ENCODE measurements at places on chromosomes 6 and 20. TPM values are rescaled to one million over a fixed set of nuclear protein-coding genes. Genes with fewer than 3 reads are reported as not detected.
A peak's percentile ranks its signal among the peaks of the same experiment; 100 is the strongest.

GRM1 gene
- total RNA-seq: not detected

COL9A1 gene
- total RNA-seq: not detected

- DNase-seq: no peak
These were observed 10.2 kb downstream of the DLL1 start for GRCh38 chr6:170280689-170281045.

NOTCH4 gene
- 0.64 TPM for total RNA-seq

GNAS-AS1 gene
- 3.4 TPM for total RNA-seq

DNA sequence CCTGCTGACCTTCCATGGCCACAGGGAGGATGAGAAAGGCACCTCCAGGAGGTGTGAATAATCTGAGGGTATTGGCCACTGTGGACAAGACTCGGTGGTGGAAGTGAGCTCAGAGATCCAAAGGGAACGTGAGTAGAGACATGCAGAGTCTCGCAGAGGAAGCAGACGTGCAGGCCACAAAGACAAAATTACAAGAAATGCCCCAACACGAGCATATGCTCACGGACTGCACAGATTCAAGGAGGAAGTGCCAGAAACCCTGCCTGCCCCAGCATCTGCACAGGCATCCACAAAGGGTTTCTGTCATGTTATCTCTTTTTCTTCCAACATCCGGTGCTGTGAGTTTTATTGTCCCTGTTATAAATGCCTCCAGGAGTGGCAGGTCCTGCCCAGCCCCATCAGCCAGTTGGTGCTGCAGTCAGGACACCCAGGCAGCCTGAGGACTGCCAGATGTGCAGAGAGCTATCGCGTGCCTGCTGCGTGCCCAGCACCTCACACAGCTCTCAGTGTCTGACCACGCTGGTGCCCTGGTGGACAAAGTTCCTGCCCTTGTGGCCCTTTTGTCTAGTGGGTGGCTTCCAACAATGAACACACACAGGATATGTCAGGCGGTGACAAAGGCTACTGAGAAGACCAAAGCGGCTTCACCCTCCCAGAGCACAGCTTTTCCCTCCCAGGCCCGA is 34.0 kb upstream of the FANCE start:
- no peak for DNase-seq

DNA sequence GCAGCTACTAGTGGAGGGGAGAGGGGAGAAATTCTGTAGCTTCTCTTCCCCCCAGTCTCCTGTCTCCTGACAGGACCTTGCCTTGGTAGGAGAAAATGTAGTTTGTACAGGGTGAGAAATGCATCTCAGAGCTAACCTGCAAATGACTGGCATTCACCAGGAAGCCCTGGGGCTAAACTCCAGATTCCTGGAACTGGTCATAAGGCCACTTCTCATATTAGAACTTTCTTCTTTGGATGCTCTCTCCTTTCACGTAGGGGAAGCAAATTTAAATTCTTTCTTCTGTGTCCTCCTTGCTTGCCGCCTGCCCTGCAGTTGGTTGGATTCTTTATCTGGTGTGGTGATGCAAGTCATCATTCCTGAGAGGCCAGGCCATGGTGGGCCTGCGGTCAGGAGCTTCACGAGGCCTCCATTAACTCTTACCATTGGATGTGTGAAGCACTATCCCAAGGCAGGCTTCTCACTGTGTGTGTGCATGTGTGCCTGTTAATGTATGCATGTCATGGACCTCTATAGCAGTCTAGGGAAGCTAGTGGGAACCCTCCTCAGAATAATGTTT is 182.0 kb downstream of the PHF3 start:
- no peak for DNase-seq

GRCh38 chr20:986733-987355 is 15.3 kb downstream of the RSPO4 start:
- DNase-seq: no peak

LTV1 gene
- total RNA-seq: 24.8 TPM

DNA sequence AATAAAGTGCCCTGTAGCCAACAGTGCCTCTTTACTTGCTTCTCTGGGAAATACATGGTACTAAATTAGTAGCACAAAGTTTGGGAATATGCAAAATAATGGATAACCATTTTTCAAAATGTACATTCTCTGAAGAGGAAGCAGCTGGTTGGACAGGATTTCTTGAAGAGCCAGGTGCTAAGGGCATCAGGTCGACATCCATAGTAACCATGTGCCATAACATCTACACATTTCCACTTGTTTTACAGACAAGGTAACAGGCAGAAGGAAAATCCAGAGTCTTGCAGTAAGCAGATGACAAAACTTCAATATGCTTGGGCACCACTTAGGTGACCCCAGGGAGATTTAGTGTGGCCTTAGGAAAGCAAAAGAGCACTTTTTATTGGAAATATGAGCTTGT is 36.5 kb upstream of the SMIM28 start:
- DNase-seq: no peak

GRCh38 chr6:136772685-136773472 is 19.4 kb downstream of the MAP3K5 start:
- no peak for DNase-seq

GRCh38 chr20:57851025-57851682 is 141.3 kb upstream of the PMEPA1 start:
- no peak for DNase-seq

VSTM2L gene
- total RNA-seq: 0.30 TPM

DNA sequence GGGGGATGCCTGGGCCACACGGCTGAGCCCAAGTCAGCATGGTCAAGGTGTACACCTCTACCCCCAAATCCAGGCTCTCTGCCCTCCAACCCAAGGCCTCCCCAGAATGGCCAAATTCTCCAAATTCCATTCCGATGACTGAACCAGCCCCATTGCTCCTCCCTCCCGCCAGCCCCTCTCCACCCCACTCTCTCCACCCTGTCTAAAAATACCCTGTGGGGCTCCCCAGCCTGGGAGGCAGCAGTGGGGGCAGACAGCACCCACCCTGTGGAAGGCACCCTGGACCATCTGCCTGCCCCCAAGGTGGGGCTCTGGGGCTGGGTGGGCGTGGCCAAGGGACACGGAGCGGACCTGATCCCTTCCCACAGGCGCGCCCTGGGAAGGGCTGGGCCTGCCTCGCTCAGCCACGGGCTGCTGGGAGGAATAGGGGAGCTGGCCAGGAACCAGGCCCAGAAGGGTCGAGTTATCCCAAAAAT is 11.4 kb downstream of the TEAD3 start:
- no peak for DNase-seq

GRCh38 chr6:68834551-68834950 is 199.5 kb downstream of the ADGRB3 start:
- DNase-seq: no peak

DNA sequence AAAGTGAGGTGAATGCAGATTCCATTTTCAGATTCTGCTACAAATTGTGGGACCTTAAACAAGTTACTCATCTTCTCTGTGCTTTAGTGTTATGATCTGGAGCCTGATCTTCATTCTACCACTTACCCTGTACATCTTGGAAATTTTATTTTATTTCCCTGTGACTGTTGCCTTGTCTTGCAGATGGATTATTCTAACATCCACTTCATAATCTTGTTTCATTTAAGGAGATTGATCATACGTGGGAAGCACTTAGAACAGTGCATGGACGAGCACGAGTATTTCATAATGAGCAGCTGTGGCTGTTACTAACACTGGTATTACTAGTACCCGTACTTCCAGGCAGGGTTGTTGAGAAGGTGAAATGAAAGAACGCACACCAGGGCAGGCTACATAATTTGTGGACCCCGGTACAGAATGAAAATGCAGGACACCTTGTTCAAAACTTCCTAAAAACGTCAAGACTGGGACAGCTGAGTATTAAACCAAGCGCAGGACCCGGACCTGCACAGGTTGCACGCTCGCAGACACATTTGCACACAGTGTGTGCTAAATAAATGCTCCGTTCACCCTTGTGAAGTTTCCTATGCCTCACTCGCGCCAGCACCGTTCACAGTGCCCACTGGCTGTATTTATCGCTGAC is 535 bp upstream of the CCDC170 start:
- no peak for DNase-seq

DNA sequence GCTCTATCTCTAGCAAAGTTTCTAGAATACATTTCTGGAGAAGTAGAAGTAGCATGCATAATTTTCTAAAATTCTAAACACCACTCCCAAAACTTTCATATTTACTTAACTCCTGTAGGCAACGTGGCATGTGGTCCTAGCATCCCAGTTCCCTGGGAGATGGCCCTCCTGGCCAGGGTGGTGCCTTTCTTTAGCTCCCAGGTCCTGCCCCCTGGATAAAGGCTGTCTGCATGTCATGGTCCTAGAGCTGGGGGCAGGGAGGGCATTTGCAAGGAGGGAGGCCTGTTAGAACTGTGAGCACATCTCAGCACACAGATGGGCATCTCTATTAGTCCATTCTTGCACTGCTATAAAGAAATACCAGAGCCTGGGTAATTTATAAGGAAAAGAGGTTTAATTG is 485.6 kb upstream of the SULF2 start:
- no peak for DNase-seq

- DNase-seq: peak; percentile 72
These were observed at the start of gene ZNF512B for GRCh38 chr20:63969838-63970713. TSS of gene ZNF512B (minus strand) at chr20:63969930. CDS start at chr20:63967950, 1,980 bp downstream.

KIF6 gene
- 0.16 TPM for total RNA-seq

C6orf52 gene
- total RNA-seq: not detected

DNA sequence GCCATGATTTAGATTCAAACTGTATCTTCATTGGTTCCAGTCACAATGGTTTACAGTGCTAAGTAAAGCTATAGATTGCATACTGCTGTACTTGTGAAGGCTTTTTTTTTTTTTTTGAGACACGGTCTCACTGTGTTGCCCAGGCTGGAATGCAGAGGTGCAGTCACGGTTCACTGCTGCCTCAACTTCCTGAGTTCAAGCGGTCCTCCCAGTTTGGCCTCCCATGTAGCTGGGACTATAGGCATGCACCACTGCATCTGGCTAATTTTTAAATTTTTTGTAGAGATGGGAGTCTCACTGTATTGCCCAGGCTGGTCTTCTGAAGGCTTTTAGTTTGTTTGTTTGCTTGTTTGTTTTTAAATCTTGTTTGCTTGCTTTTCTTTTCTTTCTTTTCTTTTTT is 24.9 kb downstream of the ITCH start:
- DNase-seq: no peak

CALHM5 gene
- not detected for total RNA-seq

GRCh38 chr6:29723666-29724588 is 693 bp downstream of the HLA-F start:
- peak; percentile 75 for DNase-seq

DNA sequence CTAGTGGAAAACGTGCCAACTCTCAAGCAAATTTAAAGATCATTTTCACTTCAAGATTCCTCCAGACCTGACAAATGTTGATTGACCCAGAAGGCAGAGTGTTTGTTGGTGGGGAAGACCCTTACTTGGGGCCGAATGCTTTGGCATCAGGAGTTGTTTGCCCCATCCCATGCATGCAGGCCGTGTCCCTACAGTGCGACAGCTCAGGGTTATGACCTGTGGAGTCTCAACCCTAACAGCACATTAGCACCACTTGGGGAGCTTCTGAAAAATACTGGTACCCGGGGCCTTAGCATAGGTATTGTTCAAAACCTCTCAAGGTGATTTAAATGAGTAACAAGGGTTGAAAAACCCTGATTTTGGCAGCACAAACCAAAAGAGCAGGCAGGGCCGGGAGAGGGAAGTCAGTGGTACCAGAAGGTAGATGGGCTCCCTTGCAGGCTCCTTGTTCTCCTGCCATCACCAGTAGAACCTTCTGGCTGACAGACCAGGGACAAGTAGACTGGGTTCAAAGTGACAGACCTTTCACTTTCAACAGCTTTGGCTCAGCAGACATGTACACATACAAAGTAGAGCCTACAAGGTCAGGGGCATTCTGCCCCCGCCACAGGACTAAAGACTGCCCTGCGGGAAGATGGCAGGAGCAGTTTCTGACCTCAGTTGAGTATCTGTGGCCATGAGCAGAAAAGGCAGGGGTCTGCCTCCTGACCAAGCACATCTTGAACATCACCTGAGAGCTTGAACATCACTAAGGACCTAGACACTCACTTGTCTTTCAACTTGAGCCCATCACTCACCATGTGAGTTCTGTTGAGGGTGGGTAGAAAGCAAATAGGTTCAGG is 39.6 kb downstream of the PLCG1 start:
- DNase-seq: no peak

GRCh38 chr20:32763202-32764004 is 1.2 kb downstream of the DNMT3B start:
- no peak for DNase-seq

GSTA3 gene
- not detected for total RNA-seq

- DNase-seq: peak; percentile 53
These were observed 46.0 kb downstream of the DSTN start for GRCh38 chr20:17615645-17616479.

- no peak for DNase-seq
These were observed 21.6 kb downstream of the EYA4 start for GRCh38 chr6:133262804-133263203.

DNA sequence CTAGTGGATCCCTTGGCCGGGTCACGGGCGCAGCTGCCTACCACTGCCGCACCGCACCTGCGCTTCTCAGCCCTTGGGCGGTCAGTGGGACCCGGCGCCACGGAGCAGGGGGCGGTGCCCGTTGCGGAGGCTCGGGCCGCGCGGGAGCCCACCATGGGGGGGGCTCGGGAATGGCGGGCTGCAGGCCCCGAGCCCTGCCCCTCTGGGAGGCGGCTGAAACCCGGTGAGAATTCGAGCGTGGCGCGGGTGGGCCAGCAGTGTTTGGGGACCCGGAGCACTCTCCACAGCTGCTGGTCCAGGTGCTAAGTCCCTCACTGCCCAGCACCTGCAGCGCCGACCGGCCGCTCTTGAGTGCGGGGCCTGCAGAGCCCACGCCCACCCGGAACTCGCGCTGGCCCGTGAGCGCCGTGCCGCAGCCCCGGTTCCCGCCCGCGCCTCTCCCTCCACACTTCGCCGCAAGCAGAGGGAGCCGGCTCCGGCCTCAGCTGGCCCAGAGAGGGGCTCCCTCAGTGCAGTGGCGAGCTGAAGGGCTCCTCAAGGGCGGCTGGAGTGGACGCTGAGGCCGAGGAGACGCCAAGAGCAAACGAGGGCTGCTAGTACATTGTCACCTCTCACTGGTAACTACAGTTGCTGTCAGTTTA is 120.5 kb upstream of the TMEM170B start:
- DNase-seq: no peak

DNA sequence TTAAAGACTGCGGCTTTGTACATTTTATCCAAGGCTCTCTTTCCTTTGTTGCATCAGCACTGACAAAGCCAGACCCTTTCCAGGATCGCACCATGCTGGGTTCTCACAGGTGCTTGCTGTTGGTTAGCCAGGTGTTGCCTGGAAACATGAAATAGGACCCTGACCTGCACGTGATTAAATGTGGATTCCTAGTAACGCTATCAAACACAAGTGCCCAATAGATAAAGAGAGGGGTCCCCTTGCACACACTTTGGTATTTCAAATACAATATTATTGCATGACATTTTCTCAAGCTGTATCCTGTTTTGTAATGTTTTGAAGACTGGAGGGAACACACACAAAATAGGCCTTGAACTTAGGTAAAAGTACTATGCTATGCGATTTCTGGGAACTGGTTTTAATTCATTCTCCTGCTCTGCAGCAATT is 73.3 kb downstream of the AKAP12 start:
- no peak for DNase-seq
